CD4-positive, alpha-beta T cell treated with Interleukin-15 for 4 hours (primary cell): ENCODE measurements at places on chromosomes 6 and 20.

DNA sequence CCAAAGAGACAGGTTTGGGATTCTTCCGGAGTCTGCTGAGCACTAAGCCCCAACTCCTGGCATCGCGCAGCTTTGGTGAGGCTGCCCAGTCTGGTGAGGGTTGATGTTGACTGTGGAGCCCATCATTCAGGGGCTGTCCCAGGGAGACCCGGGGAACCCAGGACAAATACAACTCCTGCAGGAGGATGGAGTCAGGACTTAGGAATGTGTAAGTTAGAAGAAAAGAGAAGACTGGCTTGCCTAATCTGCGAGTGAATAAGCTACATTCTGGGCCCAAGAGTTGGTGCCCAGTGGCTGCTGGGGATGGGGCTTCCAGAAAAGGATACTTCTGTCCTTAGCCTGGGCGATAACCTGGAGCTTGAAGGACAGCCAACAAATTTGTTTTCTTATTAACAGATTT lies 47.9 kb downstream of the STK35 start:
- no peak for DNase-seq

DNA sequence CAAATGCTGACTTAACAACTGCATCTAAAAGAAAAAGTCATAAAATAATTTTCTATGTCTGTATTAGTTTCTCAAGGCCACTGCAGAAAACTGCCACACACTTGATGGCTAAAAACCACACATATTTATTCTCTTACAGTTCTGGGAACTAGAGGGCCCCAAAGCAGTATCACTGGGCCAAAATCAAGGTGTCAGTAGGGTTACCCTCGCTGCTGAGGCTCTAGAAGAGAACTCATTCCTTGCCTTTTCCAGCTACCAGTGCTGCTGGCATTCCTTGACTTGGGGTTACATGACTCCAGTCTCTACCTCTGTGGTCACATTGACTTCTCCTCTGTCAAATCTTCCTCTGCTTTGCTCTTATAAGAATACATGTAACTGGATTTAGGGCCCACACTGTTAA lies 124.6 kb upstream of the THEMIS start:
- DNase-seq, result no peak

GRCh38 chr20:1622450-1622849 lies 2.6 kb upstream of the SIRPB1 start:
- DNase-seq, result peak; percentile 49

- DNase-seq, result peak; percentile 12
These were observed 6.8 kb upstream of the ADTRP start for GRCh38 chr6:11785415-11785773.

GRCh38 chr20:36109251-36109947 lies 45.1 kb upstream of the EPB41L1 start:
- no peak for DNase-seq

DNA sequence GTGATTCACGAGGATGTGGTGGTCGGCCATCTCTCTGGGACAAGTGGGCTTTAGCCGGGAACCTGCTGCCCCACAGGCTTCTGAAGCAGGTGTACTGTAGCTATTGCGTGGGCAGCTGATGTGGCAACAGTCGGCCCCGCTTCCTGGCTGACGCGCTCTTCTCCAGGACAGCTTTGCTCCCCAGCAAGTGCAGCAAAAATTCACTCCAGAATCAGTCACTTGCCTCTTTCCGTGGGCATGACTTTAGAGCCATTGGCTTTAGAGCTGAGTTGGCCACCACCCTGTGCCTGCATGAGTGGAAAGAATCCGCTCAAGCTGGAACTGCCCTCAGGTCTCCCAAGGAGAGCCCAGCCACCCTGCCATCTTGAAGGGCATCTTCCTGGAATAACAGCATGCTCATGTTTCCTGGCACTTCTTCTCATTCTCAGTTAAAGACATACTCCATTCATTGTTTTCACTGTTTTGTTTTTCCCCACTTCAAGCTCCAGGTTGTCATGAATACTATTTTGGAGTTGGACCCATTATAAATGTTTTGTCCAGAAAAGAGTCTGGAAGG lies 178.3 kb downstream of the ZDHHC14 start:
- DNase-seq, result no peak

GRCh38 chr6:168599118-168599494 lies 158.1 kb downstream of the SMOC2 start:
- no peak for DNase-seq

DNA sequence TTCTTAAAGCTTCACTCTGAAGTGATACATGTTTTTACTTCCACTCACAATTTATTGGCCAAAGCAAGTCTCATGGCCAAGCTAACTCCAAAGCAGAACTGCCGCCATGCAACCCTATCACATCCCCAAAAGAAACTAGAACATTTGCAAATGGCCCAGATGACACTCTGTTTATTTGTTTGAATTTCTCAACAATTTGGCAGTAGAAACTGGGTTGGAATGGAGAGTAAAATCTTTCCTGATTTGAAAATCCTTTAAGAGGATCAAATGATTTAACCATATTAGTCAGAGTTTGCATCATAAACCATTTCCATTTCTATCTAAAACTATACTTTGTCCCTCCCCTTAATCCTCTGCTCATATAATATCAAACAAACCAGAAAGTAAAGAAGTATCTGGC lies 39.1 kb upstream of the E2F3 start:
- no peak for DNase-seq

GRCh38 chr6:34589140-34589539 lies 33.0 kb upstream of the SPDEF start:
- no peak for DNase-seq

DNA sequence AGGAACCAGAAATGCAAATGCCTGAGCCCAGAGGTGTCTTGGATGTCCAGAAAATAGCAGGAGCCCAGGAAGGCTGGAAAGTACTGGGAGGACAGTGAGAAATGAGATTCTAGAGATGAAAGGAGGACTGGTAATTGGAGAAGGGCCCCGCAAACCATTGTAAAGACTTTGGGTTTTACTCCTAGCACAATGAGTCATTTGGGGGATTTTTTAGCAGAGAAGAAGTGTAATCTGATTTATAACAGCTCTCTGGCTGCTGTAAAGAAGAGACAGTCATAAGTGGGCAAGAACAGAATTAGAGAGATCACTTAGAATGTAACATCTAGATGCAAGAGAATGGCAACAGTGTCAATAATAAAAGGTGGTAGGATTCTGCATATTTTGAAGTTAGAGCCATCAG lies 40.2 kb downstream of the SLC35F1 start:
- DNase-seq, result no peak

- DNase-seq, result no peak
These were observed 9.7 kb upstream of the EDN1 start for GRCh38 chr6:12280458-12280857.

- DNase-seq, result no peak
These were observed 21.4 kb upstream of the GMDS start for GRCh38 chr6:2266841-2267240.

DNA sequence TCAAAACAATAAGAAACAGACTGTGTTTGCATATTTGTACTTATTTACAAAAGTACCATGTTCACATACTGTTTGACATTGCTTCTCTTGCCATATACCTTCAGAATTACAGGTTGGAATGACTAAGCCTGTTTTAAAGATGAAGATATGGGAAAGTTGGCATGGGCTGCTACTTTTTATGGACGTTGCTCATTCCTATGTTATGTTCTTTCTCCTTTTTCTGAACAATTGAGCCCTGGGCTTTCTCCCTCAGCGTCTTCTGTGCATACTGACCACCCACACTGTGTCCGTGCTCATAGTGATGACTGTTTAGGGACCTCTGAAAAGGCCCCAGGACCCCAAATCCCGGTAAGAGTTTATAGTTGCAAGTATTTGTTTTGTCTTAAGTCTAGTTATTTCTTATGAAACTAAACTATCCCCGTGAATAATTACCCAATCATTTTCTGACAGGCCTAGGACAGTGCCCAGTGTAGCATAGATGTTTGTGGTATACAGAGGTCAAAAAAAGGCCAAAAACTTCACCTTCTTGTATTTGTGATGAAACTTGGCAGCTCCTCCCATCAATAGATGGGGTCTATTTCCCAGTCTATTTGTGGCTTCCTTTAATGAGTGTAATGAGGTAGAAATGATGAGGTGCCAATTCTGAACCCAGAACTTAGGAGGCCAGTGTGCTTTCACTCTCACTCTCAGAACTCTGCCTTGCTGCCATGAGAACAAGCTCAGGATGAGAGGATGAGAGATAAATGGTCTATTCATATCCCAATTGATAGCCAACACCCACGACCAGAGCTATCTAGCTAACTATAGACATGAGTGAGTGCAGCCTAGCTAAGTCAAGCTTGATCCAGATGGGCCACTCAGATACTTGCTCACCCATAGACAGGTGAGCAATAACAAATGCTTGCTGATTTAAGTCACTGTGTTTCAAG lies 40.9 kb downstream of the GSTA4 start:
- no peak for DNase-seq

- DNase-seq, result no peak
These were observed 14.9 kb downstream of the IP6K3 start for GRCh38 chr6:33731751-33732282.

- no peak for DNase-seq
These were observed 9.5 kb downstream of the HSPA12B start for GRCh38 chr20:3741836-3742458.

DNA sequence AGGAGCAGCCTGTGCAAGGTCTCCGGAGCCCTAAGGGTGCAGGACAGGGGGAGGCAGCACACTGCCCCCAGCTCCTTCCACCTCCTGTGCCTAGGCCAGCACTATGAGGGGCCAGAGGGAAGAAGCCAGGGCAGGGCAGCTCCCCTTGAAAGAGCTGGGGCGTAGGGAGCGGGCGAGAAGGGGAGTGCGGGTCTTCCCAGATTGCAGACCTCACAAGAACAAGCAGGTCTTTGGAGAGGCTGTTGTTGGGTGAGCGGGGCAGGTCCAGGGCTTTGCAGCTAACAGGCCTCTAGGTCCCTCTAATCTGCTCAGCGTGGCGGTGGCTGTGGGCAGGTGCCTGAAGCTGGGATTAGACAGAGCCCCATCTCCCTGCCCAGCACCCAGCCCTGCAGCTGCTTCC lies 22.4 kb upstream of the CST1 start:
- DNase-seq, result no peak

- DNase-seq, result no peak
These were observed 54.5 kb downstream of the KIAA0408 start for GRCh38 chr6:127404594-127405178.
